T-helper 1 cell (primary cell): ENCODE measurements at places on chromosomes 4 and X.

- no peak for DNase-seq
These were observed 65.6 kb downstream of the USO1 start for GRCh38 chr4:75790024-75790423.

DNA sequence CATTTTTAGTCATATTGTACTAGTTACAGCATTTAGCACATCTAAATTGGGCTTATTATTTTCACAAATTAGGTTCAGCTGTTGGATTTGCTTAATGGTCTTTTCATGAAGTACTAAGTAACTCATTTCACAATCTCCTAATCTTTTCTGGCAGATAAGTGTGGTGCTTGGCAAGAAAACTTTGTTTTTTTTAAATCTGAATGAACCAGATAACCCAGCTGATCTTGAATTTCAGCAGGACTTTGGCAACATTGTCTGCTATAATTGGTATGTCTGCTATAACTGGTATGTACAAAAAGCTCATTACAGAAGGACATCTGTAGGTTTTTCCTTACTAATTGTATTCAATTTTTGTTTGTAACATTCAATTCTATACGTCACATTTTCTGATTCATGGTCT, 22.7 kb downstream of the WDR19 start:
- no peak for DNase-seq

GRCh38 chr4:167550021-167550420, 315.7 kb upstream of the SPOCK3 start:
- no peak for DNase-seq

- no peak for DNase-seq
These were observed 67.0 kb upstream of the GPC4 start for GRCh38 chrX:133482056-133482952.

- no peak for DNase-seq
These were observed 19.8 kb downstream of the PSAPL1 start for GRCh38 chr4:7414736-7415510.

DNA sequence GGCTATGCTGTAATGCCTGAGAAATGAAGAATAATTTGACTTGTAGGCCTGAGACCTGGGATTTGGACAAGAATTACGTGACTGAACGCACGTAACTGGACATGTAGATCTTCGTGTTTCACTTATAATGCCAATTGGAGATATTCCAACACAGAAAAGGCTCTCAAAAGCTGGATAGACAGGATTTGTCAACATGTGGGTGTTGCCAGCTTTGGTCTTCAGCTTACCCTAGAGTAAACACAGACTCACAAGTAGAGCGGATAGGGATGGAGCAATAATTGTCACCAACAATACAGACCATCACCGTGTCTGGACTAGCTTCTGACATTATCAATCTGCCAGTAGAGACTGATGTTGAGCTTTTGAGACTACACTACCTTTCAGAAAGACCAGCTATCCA, 1511.0 kb upstream of the ADGRL3 start:
- DNase-seq, result no peak

GRCh38 chr4:185213877-185214276, 4.5 kb downstream of the SNX25 start:
- DNase-seq, result no peak

DNA sequence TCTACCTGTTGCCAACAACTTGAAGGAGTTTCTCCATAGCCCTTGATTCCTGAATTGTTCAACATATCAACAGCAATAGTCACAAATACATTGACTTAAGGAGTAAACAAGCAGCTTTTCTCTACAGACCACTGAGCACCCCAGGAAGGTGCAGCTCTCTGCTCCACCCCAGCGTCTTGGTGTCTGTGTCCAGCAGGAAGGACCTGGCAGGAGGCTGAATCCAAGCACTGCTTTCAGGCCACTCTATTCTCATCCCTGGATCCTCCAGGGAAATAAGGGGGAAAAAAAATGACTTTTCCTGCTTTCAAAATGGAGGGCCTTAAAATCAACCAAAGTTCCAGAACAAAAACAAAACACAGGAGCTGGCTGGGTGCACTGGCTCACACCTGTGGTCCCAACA, 160.3 kb upstream of the MAB21L2 start:
- DNase-seq, result no peak

GRCh38 chrX:41889317-41890025, 33.9 kb downstream of the CASK start:
- no peak for DNase-seq

GRCh38 chr4:119825696-119826095, 197.1 kb upstream of the PDE5A start:
- DNase-seq, result no peak

DNA sequence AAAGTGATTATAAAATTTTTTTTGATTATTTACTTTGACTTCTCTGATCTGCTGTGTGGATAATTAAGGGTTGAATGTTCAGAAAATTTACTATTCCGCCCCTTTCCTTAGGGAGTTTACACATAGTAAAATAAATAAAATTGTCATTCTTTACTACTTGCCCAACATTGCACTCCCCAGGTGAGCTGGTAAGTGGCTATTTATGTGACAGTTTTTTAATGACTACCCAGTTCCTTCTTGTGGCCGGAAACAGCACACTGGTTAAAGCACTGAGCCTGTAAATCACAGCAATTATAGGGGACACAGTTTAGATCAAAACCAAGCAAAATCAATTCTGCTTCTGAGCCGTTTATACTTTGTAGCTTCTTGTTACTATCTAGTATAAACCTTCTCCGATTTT, 158.1 kb downstream of the FHIP1A start:
- no peak for DNase-seq

DNA sequence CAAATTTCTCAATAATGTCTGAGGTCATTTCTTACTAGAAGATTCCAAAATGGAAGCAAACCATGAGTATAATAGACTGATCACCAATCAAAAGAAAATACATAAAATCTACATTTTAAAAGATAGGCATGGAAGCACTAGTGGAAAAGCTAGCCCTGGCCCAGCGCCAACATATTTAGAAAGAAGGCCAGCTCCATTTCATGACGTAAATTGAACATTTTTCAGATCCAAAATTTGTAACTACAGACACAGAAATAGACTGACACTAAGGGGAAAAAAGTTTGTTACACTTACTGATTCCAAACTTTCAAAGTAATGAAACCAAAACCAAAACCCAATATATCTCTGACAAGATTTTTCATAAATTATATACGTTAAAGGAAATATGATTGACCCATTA, 117.7 kb downstream of the ADAMTS3 start:
- DNase-seq, result no peak

GRCh38 chrX:14864631-14865030, 8.2 kb downstream of the FANCB start:
- DNase-seq, result no peak
